ENCODE measurements at places on chromosomes 3 and 15.

DNA sequence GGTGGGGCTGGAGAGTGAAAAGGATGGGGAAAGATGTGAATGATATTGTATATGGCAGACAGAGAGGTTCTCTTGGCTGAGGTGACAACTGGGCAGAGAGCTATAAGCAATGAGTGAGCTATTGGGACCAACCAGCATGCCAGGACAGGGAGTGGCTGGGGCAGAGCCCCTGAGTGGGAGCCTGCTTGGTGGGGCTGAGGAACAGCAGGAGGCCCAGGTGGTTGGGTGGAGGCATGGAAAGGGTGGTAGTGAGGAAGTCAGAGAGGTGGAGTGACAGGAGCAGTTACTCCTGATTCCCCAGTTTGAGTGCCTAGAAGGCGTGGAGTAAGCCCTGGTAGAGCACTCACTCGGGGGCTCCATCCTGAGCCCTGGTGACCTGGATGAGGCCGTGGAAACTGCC, 15.5 kb upstream of the TNFAIP8L3 start:
- no peak for DNase-seq

DNA sequence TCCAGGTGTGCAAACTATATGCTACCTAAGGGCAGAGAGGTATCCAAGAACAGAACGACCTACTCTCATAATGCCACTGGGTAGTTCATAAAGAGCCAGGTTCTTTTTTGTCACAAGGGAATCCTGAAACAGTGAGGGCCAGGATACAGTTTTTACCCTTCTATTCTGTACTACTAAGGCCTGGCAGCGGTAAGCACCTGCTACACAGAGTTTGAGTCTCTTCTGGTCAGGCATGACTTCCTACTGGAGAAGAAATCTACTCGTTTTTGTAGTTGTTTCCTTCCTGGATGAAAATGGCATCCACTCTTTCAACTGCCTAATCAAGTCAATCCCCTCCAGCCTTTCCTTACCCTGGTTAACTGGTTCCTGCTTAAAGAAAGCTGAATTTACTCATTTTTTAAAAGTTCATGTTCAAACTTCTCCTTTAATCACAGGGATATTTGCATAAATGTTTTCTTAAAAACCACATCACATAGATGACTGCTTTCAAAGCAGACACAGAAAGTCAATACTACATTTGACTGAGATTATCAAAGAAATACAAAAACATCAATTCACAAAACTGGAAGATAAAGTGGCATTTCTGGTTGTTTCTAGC, 40.0 kb downstream of the MAP4 start:
- DNase-seq, result no peak

DNA sequence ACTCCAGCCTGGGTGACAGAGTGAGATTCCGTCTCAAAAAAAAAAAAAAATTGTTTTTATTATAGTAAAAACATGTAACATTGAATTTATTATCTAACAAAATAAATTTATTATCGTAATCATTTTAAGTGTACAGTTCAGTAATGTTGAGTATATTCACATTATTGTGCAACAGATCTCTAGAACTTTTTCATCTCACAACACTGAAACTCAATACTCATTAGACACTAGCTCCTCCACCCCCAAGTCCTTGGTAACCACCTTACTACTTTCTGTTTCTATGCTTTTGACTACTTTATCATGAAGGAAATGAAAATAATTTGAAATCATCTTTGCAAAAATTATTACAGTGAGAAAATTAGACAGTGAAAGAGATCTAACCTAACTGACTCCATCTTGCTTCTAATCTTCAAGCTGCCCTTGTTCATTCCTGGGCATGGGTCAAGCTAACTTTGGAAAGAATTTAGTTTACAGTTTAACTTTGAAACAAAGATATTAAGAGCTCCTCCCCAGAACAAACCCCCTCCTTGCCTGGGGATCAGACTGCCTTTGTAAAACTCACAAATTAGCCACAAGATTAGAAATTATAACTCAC, 15.0 kb upstream of the FYCO1 start:
- no peak for DNase-seq

- no peak for DNase-seq
Measured at GRCh38 chr3:48422272-48422671, 7.6 kb downstream of the PLXNB1 start.

DNA sequence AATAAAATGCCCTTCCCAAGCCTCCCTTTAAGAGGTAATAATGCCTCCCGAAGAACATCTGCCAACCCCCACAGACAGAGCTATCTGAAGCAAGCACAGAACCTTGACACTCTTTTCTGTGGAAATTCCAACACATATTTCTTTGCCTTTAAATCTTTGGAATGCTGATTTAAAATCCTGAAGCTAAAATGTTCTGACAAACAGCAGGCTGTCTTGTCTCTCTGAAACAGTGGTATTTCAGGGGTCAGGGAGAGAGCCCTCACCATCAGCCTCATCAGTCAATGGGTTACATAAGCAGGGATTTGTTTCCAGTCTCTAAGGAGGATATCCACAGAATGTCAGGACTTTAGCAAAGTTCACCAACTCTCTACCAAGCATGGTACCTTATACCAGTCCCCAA, 27.8 kb upstream of the ARHGEF3 start:
- DNase-seq, result no peak

GRCh38 chr3:183502237-183503181, 53.0 kb downstream of the KLHL6 start:
- no peak for DNase-seq

DNA sequence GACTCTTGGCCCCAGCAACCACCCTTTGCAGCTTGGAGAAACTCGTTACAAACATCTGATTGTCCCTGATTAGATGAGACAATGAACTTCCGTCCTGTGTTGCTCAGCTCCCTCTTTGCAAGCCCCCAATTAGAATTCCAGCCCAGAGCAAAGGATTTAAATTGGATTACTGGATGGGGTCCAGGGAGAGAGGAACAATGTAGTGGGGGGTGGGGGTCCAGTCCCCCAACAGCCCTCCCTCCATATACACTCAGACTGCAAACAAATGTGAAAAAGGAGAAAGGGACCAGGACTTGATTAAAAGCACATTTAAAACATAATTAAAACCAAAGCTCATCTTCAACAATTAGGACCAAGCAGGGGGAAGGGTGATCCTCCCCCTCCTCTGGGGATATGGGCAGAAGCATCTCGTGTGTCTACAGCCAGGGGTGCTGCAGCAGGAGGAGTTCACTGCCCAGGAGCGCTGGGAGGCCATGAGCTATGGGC, 71.7 kb upstream of the TMEM115 start:
- DNase-seq, result no peak

GRCh38 chr3:30281526-30281925, 324.9 kb upstream of the TGFBR2 start:
- no peak for DNase-seq

DNA sequence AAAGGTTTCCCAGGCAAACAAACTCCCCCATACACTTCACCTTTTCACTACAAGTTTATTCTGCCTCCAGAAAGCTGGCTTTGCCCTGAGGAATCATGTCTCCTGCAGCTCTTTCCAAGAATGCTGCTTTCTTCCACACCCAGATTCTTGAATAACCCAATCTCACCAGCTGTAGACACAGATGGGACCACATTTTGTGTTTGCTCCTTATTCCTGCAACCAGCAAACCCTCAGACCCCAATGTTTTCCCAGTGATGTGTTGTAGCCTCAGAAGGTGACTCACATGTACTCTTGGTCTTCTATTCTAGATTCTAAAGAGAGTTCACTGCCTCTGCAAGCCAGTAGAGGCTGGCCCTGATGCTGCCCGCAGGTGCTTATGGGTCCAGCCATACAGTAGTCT, 23.6 kb upstream of the TRIM59 start:
- no peak for DNase-seq

- no peak for DNase-seq
Measured at GRCh38 chr3:22720596-22720995, 482.5 kb upstream of the UBE2E2 start.

DNA sequence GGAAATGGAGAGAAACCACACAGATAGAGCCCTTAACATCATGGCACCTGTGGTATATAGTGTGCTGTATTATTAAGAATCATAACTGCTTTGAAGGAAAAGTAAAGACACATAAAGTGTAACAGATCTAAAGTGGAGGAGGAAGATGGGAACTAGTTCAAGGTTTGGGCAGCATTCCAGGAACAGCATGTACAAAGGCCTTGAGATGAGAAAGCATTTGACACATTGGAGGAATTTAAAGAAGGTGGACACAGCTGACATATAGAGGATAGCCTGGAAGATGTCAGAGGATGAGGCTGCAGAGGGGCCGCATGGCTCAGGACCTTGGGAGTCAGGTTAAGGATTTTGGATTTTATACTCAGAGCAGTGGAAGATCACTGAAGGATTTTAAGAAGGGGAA, 39.0 kb downstream of the LRTM1 start:
- no peak for DNase-seq

- DNase-seq, result no peak
Measured at GRCh38 chr15:57545995-57546394, 45.7 kb upstream of the MYZAP start.

DNA sequence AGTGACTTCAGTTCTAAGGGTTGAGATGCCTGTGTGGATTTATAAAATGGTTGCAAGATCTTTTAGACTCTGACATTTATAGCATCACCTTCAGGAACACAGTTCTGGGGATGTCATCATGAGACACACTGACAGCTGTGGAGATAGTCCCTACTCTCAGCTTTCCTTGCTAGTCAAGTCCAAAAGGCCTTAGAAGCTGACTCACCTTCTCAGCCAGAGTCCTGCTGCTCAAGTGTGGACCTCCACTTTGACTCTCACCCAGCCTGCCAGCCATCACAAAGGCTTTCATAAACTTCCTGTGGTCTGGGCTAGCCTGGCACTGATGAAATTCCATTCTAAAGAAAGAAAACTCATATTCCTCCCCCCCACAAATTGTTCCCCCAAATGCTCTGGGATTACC, 44.8 kb downstream of the TMEM39A start:
- DNase-seq, result no peak

- no peak for DNase-seq
Measured at GRCh38 chr15:75062706-75063105, 39.3 kb downstream of the PPCDC start.

DNA sequence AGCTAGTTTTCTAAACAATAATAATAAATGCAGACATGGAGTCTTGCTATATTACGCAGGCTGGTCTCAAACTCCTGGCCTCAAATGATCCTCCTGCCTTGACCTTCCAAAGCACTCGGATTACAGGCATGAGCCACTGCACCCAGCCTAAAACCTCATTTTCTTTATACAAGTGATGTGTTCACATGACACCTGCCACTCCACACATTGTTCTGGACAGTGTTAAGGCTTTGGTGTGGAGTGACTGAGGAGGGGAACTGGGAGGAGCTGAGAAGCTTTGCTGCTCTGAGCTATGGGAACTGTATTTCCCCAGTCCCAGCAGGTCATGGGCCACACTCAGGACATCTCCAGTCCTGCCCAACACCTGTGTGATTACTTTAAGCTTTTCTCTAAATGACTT, 380.0 kb downstream of the LRTM1 start:
- DNase-seq, result no peak

DNA sequence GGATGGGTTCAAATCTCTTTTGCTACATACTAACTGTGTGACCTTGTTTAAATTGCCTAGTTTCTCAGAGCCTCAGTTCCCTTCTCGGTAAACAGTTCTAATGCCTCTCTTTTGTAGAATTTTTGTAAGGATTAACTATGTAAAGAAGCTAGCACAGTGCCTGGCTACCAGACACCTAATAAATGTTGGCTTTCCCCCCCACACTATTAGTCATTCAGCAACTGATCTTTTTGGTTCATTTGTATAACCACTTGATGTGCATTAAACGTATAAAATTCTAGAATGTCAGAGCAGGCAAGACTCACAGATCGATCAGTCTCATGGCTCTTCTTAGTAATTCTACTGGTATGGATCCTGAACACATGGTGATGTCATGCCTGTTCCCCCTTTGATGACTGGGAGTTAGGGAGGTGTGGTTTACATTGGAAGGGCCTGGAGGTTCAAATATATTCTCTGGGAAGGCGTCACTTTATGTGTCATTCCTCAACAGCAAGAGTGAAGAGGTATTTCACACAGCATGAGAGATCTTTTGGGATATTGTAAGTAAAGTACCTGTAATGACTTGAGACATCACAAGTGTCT, 6.5 kb downstream of the TAGLN3 start:
- DNase-seq, result no peak

DNA sequence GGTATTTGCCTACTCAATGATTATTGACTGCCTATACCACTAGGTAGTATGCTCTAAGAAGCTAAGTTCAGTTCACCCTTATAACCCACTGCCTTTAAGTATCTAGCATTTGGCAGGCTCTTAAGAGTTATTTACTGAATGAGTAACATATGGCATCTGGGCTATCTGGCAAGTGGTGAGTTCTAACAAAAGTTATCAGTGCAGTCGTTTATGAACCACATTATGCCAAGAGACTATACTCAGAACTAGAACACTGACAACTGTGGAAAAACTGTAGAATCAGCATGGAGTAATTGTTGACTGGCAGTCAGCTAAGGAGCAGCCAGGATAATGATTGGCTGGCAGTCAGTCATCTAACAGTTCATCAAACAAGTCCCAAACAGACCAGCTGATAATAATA, 25.8 kb downstream of the RAF1 start:
- no peak for DNase-seq

- DNase-seq, result no peak
Measured at GRCh38 chr3:131794766-131795388, 239.9 kb downstream of the CPNE4 start.

GRCh38 chr15:27899583-27900285, 199.4 kb downstream of the OCA2 start:
- DNase-seq, result no peak

DNA sequence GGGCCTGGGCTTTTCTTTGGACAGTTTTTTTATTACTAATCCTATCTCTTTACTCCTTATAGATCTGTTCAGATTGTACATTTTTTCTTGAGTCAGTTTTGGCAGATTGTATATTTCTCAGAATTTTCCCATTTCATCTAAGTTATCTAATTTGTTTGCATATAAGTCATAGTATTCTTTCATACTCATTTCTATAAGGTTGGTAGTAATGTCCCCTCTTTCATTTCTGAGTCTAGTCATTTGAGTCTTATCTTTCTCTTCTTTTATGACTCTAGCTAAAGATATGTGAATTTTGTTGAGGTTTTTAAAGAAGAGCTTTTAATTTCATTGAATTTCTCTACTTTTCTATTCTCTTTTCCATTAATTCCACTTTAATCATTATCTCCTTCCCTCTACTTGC, 27.2 kb downstream of the TRPM1 start:
- no peak for DNase-seq

DNA sequence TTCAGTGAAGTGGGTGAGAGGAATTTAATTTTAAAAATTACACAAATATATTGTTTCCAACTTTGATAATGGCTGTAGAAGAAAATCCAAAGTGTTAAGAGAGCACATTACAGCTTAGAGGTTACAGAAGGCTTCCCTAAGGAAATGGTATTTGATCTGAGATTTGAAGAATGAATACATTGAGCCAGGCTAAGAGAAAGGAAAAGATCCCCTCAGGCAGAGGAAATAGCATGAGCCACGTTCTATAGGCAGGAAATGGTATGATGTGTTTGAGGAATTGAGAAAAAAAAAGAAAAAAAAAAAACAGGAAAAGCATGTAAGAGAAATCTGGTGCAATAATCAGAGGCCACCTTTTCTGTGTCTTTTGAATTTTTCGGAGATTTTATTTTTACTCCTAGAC, 48.6 kb downstream of the UNC13C start:
- no peak for DNase-seq

All from GOT3 (cell line).